ENCODE measurements at places on chromosomes 4 and X.

- no peak for DNase-seq
These were observed 430.5 kb upstream of the TRAM1L1 start for GRCh38 chr4:117515921-117516320.

DNA sequence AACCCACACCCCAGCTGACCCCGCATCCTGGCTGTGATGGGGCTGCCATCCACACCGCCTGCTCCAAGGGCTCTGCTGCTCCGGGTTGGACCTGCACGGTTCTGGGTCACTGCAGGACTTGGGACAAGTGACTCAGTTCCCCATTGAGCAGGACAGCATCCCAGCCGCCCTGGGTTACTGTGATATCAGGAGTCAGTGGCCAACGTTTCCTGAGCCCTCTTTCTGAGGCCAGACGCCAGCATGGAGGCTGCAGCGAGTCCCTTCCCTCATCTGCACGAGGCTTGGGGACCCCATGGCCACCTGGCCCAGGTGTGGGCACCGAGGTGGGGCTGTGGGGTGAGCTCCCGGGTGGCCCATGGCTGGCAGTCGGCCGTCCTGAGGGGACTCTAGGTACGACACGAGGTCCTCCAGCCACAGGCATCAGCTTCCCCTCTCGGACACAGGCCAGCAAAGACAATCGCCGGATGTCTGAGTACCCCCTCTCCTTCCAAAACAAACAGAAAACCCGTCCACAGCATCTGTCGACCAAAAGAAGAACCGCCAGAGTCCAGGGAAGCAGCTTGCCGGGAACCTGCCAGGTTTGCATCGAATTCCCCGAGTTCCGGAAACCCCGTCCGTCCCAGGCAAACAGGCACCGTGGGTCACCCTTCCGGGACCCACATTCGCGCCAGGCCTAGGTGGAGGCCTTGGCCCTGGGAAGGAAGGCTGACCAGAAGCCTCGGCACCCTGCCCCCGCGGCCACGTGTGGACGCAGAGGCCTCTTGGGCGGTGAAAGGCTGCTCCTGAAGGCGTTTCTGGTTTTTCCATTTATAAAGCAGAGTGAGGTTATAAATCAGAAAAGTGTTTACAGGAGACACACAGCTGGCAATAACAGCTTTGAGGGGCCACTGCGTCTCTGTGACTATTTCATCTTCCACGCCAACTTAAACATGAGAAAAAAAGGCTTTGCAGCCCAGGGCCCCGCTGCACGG, 136.0 kb downstream of the FAM53A start:
- DNase-seq: no peak

DNA sequence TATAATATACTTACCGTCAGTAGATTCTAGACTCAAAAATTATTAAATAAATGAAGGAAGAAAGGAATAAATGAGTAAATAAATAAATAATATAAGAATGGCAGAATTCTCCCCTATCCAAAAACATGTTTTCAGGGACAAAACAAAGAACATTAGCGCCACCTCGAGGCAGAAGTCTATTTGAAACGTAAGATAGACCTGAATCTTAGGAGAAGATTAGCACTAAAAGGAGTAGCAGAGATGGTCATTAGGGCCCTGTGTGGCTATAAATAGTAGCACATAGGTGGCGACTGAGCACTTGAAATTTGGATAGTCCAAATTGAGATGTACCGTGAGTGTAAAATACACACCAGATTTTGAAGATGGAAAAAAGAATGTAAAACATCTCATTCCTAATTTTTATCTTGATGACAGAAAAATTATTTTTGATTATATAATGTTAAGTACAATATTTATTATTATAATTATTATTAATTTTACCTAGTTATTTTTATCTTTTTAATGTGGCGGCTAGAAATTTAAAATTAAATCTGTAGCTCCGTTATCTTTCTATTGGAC, 24.3 kb upstream of the SRD5A3 start:
- peak; percentile 19 for DNase-seq

- DNase-seq: no peak
These were observed 6.5 kb downstream of the WFS1 start for GRCh38 chr4:6275898-6276806.

DNA sequence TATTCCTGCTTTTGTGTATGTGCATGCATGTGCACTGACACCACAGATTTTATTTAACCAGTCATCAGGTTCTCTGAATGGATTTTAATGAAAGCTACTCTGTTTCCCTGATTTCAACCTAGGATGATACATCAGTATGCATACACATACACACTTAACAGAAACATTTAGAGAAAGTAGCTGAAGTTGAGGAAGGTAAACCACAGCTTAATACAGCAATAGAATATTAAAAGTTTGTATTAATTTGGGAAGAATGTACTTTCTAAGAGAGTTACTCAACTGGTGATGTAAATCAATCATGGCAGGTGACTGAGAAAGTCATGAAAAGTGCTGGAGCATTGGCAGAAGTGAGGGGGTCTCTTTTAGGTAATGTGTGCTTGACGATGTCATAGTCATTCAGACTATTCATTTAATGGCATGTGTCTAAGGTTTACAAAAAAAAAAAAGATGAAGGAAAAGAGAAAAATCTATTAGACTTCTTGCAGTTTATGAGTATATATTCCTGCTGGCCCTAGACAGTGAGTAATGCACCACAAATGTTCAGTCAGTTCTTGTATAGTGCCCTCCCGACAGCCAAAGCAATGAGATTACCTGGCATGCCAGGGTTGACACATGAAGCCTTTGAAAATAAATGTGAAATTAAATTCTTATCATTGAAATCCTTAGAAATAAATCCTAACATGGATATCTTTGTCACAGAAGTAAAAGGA, 187.6 kb downstream of the RAPGEF2 start:
- no peak for DNase-seq

GRCh38 chrX:123337886-123338639, 154.0 kb downstream of the GRIA3 start:
- no peak for DNase-seq

DNA sequence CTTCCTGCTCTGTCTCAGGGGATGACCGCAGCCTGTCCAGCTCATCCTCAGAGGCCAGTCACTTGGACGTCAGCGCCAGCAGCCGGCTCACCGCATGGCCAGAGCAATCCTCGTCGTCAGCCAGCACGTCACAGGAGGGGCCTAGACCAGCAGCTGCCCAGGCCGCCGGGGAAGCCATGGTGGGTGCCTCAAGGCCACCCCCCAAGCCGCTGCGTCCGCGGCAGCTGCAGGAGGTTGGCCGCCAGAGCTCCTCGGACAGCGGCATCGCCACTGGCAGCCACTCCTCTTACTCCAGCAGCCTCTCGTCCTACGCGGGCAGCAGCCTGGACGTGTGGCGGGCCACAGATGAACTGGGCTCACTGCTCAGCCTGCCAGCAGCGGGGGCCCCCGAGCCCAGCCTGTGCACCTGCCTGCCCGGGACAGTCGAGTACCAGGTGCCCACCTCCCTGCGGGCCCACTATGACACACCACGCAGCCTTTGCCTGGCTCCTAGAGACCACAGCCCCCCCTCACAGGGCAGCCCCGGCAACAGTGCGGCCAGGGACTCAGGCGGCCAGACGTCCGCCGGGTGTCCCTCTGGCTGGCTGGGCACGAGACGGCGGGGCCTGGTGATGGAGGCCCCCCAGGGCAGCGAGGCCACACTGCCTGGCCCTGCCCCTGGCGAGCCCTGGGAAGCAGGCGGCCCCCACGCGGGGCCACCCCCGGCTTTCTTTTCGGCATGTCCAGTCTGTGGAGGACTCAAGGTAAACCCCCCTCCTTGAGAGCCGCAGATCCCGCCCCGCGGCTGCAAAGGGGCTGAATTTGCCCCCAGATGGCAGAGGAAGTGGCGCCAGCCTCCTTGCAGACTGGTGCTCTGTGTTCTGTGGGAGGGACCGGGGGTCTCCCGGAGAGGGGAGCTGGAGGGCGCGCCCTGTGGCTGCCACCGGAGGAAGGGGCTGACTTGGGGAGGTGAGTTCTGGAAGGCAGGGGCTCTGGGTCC, 29.9 kb downstream of the DOK7 start:
- no peak for DNase-seq

- no peak for DNase-seq
These were observed 32.5 kb upstream of the MTMR8 start for GRCh38 chrX:64427787-64428186.

Data from stimulated activated CD4-positive, alpha-beta T cell treated with anti-CD3 and anti-CD28 coated beads, Interleukin-12 subunit alpha, Interleukin-12 subunit beta, amount 100 ng/mL, for 24 hours (primary cell).